ENCODE measurements at places on chromosomes 2 and 18. TPM values are rescaled to one million over a fixed set of nuclear protein-coding genes. Genes with fewer than 3 reads are reported as not detected.

SMAD4 gene
- 77.1 TPM for total RNA-seq

HEATR5B gene
- total RNA-seq: 15.3 TPM

CIDEA gene
- total RNA-seq: not detected

LYPD1 gene
- not detected for total RNA-seq

ATP6V1C2 gene
- not detected for total RNA-seq

ASXL3 gene
- total RNA-seq: not detected

IL36B gene
- not detected for total RNA-seq

SH3RF3 gene
- 0.78 TPM for total RNA-seq

DCC gene
- not detected for total RNA-seq

FAM98A gene
- 62.7 TPM for total RNA-seq

Data from activated T-helper 2 cell treated with anti-CD3 and anti-CD28 coated beads, Interferon-gamma antibody, Interleukin-2, Interleukin-4, amounts not matched to agents 10 μg/mL and 5 μg/mL and 100 μg/mL, durations not matched to agents 14 hours and 24 hours and 36 hours (primary cell).